ENCODE measurements at places on chromosomes 6 and 20.

GRCh38 chr20:17940224-17940971 is 28.2 kb downstream of the SNX5 start:
- no peak for DNase-seq

DNA sequence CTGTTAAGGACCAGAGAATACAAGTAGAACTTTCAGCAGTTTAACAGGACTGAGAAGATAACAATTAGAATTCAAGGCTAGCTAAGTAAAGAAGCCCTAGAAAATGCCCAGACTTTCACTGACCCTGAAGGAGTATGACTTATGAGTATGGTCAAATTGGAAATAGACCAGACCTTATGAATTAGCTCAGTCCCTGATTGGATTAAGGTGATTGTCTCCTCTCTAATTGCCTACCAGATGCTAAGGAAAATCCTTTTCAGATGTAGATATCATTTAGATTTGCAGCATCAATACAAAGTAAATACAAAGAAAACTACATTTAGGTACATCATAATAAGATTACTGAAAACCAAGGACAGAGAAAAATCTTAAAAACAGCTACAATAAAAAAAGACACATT is 58.9 kb downstream of the CNR1 start:
- no peak for DNase-seq

GRCh38 chr6:105917038-105917695 is 169.0 kb upstream of the PRDM1 start:
- no peak for DNase-seq

DNA sequence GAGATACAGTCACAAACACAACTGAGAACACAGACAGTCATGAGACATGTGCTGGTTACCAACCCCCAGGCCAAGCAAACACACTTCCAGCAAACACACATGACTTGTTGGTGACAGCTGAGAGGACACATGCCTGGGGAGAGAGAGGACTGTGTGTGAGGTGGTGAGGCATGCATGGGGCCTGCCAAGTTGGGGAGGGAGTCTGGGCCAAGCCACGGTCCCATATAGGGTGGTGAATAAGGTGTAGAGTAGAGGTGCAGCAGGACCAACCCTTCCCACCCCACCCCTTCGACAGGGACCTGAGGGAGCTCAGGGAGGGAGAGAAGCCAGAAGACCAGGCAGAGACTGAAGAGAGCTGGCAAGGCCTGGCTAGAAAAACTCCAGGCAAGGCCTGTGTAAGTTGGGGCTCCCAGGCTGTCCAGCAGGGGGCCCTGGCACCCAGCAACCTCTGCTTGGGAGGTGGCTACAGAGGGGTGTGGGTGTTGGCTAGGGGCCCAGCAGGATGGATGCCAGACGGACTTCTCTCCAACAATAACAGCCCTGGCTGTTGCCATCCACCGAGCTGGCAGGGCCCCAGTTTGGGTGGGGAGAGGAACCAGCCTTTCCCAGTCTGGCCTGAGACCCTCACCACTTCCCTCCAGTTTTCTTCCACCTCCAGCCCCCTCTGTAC is 2.0 kb upstream of the SLC29A1 start:
- DNase-seq = peak; percentile 38

DNA sequence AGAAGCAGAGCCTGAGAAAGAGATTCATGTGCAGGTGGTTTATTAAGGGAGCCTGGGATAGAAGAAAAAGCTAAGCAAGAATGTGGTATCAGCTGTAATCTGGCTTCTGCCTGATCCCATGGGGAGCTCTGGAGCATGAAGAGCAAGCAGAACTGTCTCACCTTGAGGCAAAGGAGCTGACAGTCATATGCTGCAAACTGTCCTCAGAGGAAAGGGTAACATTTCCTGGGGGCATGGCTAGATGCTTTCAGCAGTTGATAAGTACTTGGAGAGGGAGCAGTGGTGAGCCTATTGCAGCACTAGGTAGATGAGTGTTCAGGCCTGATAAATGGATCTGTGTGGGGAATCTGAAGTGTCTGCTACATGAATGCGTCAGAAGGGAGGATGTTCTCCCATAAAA is 621.5 kb upstream of the BTBD3 start:
- DNase-seq = no peak

GRCh38 chr6:56692523-56693245 is 50.0 kb upstream of the DST start:
- no peak for DNase-seq

Data from stimulated activated CD8-positive, alpha-beta memory T cell treated with anti-CD3 and anti-CD28 coated beads, Interleukin-4, amount 100 ng/mL, for 1 hour (primary cell).